ENCODE measurements at places on chromosomes 2 and 18. TPM values are rescaled to one million over a fixed set of nuclear protein-coding genes. Genes with fewer than 3 reads are reported as not detected.

HADHA gene
- 89.8 TPM for total RNA-seq

ETAA1 gene
- total RNA-seq: 20.0 TPM

AKAIN1 gene
- 14.1 TPM for total RNA-seq

CHRNA1 gene
- 161 TPM for total RNA-seq

NEUROD1 gene
- total RNA-seq: 65.5 TPM

ALK gene
- 9.6 TPM for total RNA-seq

ANTXR1 gene
- 26.7 TPM for total RNA-seq

LGALSL gene
- 2.8 TPM for total RNA-seq

ARHGAP28 gene
- total RNA-seq: 36.8 TPM

CYP1B1 gene
- total RNA-seq: 3.4 TPM

HNMT gene
- not detected for total RNA-seq

VIT gene
- not detected for total RNA-seq

DNA sequence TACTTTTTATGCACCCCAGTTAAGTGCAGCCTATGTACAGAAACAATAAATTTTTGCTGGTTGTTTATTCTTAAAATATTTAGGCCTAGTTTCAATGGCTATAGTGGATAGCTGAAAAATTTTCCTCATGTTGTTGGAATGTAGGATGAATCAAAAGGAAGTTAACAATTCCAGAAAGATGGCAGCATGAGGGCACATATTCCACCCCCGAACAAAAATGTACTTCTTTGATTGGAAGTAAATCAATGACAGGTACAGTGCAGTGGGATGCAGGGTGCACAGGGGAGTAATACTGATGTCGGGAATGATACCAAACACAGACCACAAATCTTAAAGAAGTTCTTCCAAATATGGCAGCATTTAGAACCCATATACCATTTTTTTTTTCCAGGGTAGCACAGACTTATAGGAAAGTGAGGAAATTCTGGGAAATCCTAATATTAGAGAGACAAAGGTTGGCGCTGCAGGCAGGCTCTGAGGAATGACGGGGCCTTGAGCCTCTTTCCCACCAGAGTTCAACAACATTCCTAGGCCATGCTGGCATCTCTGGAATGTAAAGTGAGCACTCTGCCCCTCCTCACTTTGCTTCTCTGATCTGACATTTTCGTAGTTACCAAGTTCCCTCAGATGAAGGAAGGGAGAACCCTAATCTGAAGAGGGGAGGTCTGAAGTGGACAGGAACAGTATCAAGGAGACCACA, 36.6 kb upstream of the IKZF2 start:
- H3K27me3 ChIP-seq: peaks cover 1% of the 10 kb centered on the region
- H3K36me3 ChIP-seq: no peaks in the 10 kb centered on the region
- no peak overlapping the region for H3K4me3 ChIP-seq
- H3K4me1 ChIP-seq: peaks cover 2% of the 10 kb centered on the region
- no peak overlapping the region for H3K27ac ChIP-seq

- no peaks in the 10 kb centered on the region for H3K27me3 ChIP-seq
- no peak overlapping the region for H3K27ac ChIP-seq
- H3K36me3 ChIP-seq: no peaks in the 10 kb centered on the region
- no peak for DNase-seq
- no peaks in the 10 kb centered on the region for H3K4me1 ChIP-seq
Measured at GRCh38 chr18:32351032-32351431, 119.7 kb downstream of the GAREM1 start.

DNA sequence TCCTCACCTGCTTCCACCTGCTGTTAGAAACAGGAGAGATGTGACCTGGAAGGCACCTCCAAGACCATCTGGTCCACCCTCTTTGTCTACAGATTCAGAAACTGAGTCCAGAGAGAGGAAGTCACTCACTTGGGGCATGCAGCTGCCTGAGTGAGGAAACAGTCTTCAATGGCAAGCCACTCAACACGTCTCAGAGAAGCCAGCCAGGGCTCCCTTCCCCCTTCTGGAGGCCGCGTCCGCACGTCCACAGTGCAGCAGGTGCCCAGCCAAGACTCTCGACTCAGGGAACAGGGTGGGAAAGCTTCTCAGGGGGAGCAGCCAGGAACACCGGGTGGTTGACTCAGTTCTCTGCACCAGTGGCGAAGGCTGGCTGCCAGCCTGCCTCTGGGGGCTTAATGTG, 201.7 kb downstream of the BCL11A start:
- no peaks in the 10 kb centered on the region for H3K27me3 ChIP-seq
- no peak overlapping the region for H3K4me3 ChIP-seq
- H3K27ac ChIP-seq: no peak overlapping the region
- DNase-seq: no peak
- no peaks in the 10 kb centered on the region for H3K36me3 ChIP-seq

DNA sequence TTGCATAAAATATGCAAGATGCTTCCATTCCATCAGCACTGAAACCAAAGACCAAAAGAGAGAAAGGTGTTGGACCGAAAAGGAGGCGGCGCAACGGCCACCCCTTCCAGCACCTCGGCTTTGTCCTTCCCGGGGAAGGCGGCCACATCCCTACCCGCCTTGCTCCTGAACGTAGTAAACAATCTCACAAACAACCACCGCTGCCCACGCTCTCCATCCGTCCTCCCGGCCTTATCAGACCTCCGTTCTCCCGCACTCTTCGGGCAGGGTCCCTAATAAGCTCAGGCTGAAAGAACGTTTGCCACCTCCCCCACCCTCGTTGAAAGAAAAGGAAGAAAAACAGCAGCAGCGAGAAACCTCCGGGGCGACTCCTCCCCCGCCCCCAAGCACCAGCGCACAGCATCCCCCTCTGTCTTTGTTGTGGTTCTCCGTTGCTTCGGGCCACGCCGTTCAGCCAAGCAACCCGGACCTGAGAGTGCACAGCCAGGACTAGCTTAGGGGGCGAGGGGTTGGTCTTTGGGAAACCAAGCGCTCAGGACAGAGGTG, 4.4 kb downstream of the EVX2 start:
- H3K27me3 ChIP-seq: peaks cover 37% of the 10 kb centered on the region
- H3K27ac ChIP-seq: peak overlapping the region; percentile 94
- H3K4me3 ChIP-seq: peak overlapping the region; percentile 99
- peak; percentile 56 for DNase-seq

GRCh38 chr2:8239531-8240088, 442.2 kb upstream of the ID2 start:
- no peak overlapping the region for H3K4me3 ChIP-seq
- no peaks in the 10 kb centered on the region for H3K4me1 ChIP-seq
- no peak overlapping the region for H3K27ac ChIP-seq

- no peak for DNase-seq
- no peaks in the 10 kb centered on the region for H3K36me3 ChIP-seq
- no peak overlapping the region for H3K4me3 ChIP-seq
- H3K4me1 ChIP-seq: peaks cover 4% of the 10 kb centered on the region
Measured at GRCh38 chr2:190657474-190658255, 8.8 kb downstream of the NAB1 start.

DNA sequence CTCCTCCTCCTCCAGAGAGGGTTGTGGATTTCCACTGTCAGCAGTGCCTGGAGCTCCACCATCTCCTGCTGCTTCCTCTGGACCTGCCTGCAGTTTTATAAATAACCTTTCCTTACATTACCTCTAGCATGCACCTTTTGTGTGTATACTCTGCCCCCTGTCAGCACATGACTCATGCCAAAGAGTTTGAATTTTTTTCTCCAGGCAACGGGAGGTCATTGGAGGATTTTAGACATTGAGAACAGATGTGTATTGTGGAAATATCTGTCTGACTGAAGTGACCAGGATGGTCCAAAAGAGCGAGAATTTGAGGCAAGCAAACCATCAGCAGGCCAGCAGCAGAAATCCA, 31.7 kb downstream of the IL37 start:
- H3K27me3 ChIP-seq: no peaks in the 10 kb centered on the region
- no peaks in the 10 kb centered on the region for H3K36me3 ChIP-seq
- H3K4me1 ChIP-seq: no peaks in the 10 kb centered on the region
- no peak for DNase-seq
- no peak overlapping the region for H3K4me3 ChIP-seq

GRCh38 chr18:44938720-44939665, 258.3 kb downstream of the SETBP1 start:
- H3K27ac ChIP-seq: peak overlapping the region; percentile 76
- peaks cover 2% of the 10 kb centered on the region for H3K27me3 ChIP-seq
- H3K4me3 ChIP-seq: peak overlapping the region; percentile 13
- H3K4me1 ChIP-seq: peaks cover 19% of the 10 kb centered on the region

DNA sequence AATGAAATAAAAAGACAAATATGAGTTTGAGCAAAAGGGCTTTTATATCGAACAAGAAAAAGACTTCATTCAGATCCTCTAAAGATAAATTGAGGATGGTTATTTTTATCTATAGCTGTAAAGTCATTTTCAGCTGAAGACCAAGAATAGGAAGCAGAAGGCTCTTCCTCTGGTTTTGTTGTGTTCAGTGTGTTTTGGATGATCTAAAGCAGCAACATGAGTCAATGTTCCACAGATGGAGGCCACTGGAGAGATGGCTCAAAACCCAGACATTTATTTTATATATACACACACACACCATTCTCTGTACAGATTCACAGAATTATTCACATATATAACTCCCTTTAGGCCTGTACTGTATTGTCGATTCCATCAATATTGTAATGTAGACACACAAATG, 424.3 kb downstream of the MBD2 start:
- DNase-seq: no peak
- no peaks in the 10 kb centered on the region for H3K27me3 ChIP-seq
- H3K36me3 ChIP-seq: peaks cover under 1% of the 10 kb centered on the region

DNA sequence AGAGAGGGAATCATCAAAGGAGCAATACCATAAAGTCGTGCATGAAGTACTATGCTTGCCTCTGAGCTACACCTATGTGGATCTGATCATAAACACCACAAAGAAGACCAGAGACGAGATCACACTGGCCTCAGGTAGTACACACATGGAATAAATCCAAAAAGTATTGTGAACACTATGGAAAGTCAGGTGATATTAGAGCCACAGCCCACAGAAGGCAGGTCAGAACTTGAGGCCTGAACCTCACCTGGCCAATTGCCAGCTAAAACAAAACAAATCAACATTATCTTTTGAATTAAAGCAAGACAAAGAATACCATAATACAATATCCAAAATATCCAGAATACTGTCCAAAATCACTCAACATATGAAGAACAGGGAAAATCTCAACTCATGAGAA, 371.1 kb downstream of the NCKAP5 start:
- no peaks in the 10 kb centered on the region for H3K4me1 ChIP-seq
- no peaks in the 10 kb centered on the region for H3K27me3 ChIP-seq
- H3K36me3 ChIP-seq: no peaks in the 10 kb centered on the region
- no peak for DNase-seq
- no peak overlapping the region for H3K4me3 ChIP-seq
- no peak overlapping the region for H3K27ac ChIP-seq

DNA sequence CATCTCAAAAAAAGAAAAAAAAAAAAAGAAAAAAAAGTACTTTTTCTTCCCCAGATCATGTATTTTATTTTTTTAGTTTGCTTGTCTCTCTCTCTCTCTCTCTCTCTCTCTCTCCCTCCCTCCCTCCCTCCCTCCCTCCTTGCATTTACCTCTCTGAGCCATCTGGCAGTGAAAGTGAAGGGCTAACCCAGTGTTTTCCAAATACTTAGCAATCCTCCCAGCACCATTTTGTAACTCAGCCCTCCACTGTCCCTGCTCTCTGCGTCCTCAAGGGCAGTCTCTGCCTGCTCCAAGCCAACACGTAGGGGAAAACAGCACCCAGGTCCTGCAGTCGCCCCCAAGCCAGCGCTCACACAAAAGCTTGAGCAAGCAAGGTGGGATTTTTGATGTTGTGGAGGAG, 19.6 kb upstream of the TEX44 start:
- no peaks in the 10 kb centered on the region for H3K36me3 ChIP-seq
- no peak overlapping the region for H3K27ac ChIP-seq
- H3K27me3 ChIP-seq: peaks cover 5% of the 10 kb centered on the region

DNA sequence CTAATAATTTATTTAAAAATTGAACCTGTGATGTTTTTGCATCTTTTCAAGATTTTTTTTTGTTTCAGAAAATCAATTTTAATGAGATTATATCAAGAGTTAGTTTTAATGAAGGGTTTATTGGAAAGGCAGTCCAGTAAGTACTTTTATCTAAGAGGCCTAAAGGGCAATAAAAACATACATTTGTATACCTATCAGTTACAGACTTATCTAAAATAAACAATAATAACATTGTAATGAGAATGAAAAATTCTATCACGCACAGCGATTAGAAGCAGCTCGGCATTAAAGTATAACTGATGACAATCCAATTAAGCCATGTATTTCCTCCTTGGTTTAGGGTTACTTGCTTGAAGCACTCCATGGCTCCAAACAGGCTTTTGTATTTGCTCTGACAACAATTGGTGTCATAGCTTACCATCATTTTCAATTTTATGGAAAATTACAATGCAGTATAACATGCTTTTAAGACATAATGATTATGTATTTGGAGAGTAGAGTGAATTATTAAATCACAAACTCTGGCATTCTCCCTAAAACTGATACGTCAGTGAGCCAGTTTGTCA, 629.4 kb downstream of the TSN start:
- no peak overlapping the region for H3K27ac ChIP-seq
- no peak overlapping the region for H3K4me3 ChIP-seq
- peaks cover 2% of the 10 kb centered on the region for H3K4me1 ChIP-seq
- H3K36me3 ChIP-seq: no peaks in the 10 kb centered on the region
- DNase-seq: no peak

DNA sequence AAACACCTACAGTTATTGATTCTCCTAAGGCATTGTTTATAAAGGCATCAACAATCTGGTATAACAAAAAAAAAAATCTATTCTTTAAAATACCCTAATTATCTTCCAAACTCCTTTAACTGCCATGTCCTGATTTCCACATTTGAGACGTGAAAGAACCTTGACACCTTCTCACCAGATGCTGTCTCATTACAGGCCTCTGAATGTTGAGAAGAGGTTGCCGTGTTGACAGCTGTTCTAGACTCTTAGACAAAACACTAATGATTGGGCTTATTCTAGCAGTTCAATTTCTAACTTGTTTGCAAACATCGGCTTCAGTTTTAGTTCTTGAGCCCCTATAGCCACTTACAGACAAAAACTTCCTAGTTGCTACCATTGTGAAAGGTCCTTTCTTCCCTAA, 988.8 kb downstream of the LRP1B start:
- H3K4me3 ChIP-seq: no peak overlapping the region
- H3K4me1 ChIP-seq: no peaks in the 10 kb centered on the region
- H3K27me3 ChIP-seq: no peaks in the 10 kb centered on the region
- H3K36me3 ChIP-seq: no peaks in the 10 kb centered on the region
- no peak for DNase-seq

- H3K27me3 ChIP-seq: no peaks in the 10 kb centered on the region
- H3K27ac ChIP-seq: no peak overlapping the region
- H3K36me3 ChIP-seq: no peaks in the 10 kb centered on the region
- H3K4me3 ChIP-seq: no peak overlapping the region
- H3K4me1 ChIP-seq: no peaks in the 10 kb centered on the region
Measured at GRCh38 chr2:38163006-38163405, 87.1 kb upstream of the CYP1B1 start.
